CD8-positive, alpha-beta T cell (primary cell): ENCODE measurements at places on chromosomes 7 and 10.

GRCh38 chr10:11397077-11397965, 214.1 kb downstream of the USP6NL start:
- no peak for DNase-seq

DNA sequence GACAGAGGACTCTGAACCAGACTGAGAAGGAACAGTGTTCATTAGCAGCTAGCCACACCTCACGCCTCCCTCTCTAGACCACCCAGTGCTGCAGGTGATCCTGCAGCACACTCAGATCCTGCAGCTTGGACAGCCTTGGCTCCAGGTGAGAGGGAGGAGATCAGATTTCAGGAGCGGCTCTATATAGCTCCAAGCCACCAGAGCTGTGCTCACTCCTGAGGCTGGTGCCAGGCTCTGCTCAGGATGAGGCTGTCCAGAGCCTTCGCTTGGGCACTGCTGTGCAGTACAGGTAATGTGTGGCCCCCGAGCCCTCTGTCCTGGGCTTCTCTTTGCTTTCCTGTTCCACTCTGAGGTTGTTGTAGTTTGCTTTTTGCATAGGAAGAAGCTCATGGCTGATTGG, 42.4 kb downstream of the C10orf120 start:
- DNase-seq: no peak

DNA sequence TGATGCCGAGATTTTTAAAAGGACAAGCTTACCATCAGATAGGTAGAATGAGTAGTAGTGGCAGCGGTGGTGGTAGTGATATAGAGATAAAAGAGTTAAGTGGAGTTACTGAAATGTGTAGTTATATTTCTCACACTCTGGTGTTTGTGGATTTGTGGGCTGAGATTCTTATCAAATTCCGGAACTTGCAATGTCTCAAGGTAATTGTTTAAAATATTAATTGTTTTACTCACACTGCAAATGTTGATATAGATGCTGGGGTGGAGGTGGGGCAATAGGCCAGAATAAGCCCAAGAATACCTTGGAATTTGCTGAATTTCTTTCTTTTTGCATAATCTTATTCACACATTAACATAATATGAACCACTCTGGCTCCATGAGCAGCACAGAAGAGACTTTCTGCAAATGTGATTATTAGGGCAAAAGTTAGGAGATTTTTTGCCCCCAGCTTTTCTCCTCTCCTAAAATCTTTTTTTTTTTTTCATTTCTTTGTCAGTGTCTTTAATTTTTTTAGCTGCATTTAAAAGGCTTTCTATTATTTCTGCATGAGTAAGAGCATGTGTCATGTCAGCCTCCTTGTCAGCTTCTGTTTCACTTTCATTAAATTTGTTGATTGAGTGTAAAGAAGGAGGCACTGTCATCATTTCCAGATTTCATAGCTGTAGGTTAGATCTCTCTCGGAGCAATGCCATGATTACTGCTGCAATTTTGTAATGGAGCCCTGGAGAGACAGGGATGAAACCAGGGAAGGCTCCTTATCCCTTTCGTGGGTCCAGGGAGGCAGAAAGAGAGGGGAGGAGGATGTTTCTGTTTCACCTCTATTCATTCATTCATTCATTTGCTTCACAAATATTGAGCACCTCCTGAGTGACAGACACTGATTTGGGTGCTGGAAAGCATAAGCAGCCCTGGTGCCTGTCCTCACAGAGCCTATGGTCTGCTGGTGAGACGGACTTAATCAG, 13.1 kb upstream of the SGMS1 start:
- DNase-seq: no peak

DNA sequence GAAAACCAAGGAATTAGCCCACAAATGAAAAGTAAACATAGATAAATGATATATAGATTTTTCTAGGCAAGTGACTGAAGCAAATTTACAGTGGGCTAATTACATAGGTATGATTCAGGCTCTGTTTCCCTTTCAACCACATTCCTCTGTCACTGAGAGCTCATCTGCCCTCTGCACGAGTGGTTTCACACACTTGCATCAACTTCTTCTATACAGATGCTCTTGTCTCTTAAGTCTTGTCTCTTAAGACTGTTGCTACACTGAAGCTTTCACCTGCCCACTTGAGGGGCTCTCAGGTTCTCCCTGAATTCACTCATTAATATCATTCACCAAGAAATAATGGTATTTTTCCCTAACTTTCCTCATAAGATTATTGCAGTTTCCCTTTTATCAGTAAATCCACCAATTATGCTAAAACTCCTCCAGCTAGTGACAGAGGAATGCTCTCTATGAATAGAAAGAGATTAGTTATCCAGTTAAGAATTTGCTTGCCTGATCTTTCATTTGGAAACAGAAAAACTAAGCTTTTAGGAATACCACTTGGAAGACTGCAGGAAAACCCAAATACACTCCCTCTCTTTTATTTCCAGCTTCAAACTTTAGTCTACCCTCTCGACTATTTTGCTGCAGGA, 95.7 kb downstream of the ELAPOR2 start:
- DNase-seq: no peak

DNA sequence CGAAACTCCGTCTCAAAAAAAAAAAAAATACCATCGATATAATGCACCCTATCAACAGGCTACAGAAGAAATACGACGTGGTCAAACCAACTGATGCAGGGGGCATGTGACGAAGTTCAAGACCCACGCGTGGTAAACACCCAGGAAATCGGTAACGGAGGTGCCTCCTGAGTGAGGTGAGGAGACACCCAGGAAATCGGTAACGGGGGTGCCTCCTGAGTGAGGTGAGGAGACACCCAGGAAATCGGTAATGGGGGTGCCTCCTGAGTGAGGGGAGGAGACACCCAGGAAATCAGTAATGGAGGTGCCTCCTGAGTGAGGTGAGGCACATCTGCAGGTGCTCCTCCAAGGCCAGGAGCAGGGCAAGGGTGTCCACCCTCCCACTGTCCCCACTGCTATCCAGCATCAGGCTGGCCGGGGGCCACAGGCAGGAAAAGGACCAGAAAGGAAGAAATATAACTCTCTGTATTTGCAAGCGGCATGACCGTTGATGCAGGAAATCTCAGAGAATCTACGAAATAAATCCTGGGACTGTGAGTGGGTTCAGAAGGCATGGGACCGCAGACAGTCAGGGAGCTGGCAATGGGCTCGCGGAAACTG, 10.7 kb upstream of the GPR146 start:
- peak; percentile 39 for DNase-seq

GRCh38 chr7:119900996-119901672, 371.8 kb upstream of the KCND2 start:
- DNase-seq: no peak

DNA sequence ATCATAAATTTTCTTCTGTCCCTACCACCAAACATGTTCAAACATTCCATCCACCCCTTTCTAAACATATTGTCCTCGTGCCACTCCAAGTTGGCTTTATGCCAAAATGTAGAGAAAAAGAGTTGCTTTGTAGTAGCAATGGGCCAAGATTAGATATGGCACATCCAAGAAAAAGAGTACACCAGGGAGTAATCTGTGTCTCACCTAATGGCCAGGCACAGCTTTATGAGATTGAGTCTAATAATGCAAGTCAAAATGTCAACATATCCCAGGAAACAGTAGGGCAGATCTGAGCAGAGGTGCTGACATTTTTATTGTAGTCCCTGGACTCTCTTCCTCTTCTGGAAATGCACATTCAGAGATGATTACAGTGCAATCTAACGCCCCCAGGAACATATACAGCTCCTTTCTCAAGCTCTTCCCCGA, 5.7 kb upstream of the OR6V1 start:
- DNase-seq: no peak

- DNase-seq: no peak
Observed at GRCh38 chr10:101827919-101828600, 9.8 kb upstream of the OGA start.

- no peak for DNase-seq
Observed at GRCh38 chr10:49283491-49283890, 15.5 kb upstream of the C10orf71 start.

DNA sequence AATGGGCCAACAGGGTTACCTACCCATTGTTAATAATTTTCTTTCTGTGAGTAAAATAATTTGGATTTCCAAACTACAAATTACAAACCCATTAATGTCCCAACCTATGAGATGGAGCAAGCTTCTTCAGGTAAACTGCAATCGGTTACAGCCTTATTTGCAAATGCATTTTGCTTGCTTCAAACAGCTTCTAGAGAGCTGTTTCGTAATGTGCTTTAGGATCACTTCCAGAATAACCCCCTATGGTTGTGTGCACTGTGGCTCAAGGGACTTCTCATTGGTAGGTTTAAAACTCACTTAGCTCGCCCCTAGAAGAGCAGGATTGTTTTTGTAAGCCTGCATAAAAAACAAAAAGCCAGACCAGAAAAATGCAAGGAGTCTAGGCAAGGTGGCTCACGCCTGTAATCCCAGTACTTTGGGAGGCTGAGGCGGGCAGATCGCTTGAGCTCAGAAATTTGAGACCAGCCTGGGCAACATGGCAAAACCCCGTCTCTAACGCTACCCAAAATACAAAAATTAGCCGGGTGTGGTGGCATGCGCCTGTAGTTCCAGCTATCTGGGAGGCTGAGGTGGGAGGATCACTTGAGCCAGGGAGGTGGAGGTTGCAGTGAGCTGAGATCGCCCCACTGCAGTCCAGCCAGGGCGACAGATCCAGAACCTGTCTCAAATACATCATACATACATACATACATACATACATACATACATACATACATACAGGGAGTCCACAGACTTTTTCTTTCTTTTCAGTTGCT, 3.3 kb upstream of the MAP3K8 start:
- no peak for DNase-seq

GRCh38 chr10:85612378-85612775, 754.2 kb downstream of the GRID1 start:
- DNase-seq: peak; percentile 5
